ENCODE measurements at places on chromosomes 12 and 14. TPM values are rescaled to one million over a fixed set of nuclear protein-coding genes. Genes with fewer than 3 reads are reported as not detected.

GRCh38 chr14:69387311-69387710, 10.8 kb downstream of the ERH start:
- no peak for DNase-seq

DNA sequence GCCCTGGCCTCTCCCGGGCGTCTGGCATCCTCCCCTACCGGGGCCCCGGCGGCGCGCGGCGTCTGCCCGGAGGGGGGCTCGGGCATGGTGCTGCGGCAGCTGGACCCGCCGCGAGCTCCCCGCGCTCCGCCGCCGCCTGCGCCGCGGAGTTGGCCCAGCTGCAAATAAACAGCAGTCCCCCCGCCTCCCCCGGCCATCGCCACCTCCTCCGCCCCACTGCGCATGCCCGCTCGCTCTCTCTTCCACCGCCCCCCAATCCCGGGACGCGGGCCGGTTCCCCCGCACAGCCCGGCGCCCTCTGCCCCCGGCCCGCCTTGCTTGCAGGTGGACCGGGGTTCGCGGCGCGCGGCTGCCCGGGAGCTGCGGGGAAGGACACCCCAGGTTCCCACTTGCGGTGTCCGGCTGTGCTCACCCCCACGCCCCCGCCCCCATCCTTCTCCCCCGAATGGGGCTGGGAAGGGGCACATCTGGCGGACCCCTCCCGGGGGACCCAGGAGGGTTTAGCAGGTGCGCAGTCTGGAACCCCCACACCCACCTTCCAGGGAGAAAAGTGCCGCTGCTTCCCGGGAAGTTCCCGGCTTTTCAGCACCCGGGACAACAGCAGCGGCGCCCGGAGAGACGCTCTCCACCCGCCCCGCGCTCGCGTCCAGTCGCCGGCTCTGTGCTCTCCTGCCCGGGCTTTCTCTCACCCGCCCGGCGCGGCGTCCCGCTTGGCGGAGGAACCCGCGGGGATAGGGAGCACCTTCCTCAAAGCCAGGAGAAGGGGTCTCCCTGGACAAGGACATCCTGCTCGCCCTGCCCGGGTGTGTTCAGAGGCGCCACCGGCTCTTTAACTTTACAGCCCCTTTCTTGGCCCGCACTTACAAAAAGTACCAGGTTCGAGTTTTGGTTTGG, at the start of gene TMTC1:
TSS of gene TMTC1 (minus strand) at position 170 of the 894 bp plus-strand sequence. CDS start 191 bp downstream, outside the sequence.
- DNase-seq: no peak

DNA sequence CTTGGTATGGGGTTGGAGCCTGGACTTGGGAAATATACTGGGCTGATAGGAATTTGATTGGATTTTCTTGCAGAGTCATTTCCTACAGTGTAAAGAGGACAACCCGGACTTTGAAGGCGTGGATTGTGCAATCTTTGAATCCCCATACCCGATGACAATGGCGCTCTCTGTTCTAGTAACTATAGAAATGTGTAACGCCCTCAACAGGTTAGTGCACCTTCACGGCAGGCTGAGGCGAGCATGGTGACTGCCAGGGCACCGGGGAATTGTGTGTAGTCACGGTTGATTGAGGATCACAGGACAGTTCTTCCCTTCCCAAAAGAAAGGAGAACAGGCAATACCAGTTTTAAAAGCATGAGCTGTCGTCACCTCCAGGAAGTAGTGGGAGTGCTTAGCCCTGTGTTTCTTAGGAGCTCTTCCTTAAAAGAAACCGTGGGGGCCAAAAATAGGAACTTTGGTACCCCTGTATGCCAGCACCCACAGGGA, 58.3 kb downstream of the ANAPC7 start:
- DNase-seq: no peak

- DNase-seq: no peak
Measured at GRCh38 chr12:65838330-65838976, 14.2 kb downstream of the HMGA2 start.

DNA sequence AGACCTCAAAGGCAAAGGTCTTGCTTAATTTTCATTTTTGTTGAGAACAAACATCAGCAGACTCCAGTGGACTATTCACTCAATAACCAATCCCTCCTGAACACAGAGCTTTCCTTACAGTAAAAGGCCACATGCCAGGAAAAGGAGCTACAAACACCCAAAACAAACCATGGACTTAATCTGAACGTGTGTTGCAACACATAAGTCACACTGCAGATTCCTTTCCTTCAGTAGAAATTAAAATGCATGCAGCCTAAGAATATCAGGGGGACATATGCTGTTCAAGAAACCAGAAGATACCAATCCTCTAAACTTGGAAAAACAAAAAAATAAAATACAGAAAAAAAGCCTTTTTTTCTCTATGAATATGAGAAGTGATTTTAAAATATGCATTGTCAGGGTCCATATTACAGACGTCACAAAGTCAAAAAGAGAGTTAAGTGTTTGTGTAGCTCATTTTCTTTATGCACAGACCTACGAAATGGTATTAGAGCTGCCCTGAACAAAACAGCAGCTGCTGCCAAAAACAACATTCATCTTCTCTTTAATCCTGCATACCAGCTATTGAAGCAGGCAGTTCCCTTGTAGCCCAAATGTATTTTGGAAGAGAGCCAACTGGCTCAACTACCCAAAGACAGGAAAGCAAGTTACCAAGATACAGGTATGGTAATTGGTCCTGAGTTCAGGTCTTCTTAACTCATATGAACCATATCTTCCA, 26.2 kb downstream of the KITLG start:
- no peak for DNase-seq

GRCh38 chr14:65993103-65993502, 493.1 kb upstream of the CCDC196 start:
- DNase-seq: no peak

DNA sequence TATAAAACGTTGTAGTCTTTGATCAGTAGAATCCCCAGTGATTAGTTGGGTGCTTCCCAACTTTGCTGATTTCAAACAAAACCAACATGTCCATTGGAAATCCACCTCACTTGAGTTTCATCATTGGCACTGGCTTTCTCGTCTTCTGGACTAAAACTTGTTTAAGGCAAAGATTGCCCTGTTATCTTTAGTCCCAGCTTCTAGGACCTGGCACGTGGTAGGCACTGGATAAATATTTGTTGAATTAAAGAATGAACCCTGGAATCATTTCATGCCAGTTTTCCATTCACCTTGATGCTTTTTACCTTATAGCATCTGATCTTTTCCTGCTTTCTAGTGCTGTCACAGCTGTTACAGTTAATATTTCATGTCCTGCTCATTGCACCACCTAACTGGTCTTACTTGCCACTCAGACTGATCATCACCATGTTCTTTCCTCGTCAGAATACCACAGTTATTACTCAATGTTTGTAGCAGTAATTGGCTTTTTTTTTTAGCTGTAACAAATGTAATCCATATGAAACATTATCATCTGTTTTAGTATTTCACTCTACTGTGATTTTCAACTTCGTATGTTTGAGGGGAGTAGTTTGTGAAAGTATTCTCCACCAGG, 7.3 kb upstream of the C12orf50 start:
- no peak for DNase-seq

DNA sequence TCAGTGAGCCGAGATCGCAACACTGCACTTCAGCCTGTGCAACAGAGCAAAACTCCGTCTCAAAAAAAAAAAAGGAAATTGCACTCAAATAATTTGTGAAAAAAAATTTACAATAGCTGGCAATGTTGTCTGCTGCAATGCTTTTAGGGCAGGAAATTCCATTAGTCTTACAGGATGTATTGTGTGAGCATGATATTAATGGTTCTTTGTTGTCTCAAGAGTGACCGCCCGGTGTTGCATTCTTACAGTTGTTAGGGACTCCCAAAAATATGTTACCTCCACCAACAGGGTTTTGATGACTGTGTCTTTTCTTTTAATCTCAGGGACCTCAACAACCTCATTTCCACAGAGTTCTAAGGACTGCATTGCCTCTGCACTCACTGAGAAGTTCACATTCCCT, 44.8 kb downstream of the PZP start:
- DNase-seq: no peak

DNA sequence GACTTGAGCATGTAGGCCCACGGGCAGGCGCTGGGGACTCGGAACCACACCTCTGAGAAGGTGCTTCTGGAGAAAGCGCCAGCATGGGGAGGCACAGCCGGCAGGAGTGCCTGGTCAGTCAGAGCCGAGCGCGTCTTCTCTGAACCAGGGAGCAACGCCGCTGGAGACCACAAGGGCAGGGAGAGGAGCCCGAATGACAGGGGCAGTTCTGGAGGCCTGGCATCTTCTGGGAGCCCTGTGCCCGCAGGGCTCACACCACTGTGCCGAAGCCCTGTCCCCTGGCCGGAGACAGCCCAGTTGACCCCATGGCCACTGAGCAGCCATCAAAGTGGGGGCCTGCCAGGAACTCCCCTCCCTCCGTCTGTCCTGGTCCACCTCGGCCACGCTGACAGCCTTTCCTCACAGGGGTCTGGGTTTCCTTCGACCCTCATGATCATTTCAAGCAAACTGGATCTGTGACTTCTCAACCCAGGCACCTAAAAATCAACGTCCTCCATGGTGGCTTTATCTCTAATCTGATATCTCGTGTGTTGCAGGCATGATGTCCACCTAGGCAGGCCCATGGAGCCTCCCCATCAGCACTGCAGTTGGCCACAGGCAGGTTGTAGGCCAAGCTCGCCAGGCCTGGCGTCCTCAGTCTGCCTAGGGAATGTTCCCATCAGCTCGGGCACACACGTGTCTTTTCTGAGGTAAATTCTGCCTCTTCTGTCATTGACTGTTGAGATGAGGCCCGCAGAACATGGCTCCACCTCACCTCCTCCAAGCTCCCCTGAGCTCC, 299.3 kb upstream of the RTL1 start:
- DNase-seq: no peak

- DNase-seq: no peak
Measured at GRCh38 chr14:103221781-103222358, 98.6 kb downstream of the TNFAIP2 start.

- peak; percentile 72 for DNase-seq
Measured at GRCh38 chr12:68613209-68613904, 2.7 kb downstream of the RAP1B start.

GPR162 gene
- polyA plus RNA-seq: not detected

NFE2 gene
- 0.61 TPM for polyA plus RNA-seq

LRCOL1 gene
- polyA plus RNA-seq: not detected

ACVRL1 gene
- polyA plus RNA-seq: not detected

PSEN1 gene
- 23.7 TPM for polyA plus RNA-seq

SPTB gene
- not detected for polyA plus RNA-seq

B4GALNT1 gene
- not detected for polyA plus RNA-seq

ENDOU gene
- not detected for polyA plus RNA-seq

NR1H4 gene
- polyA plus RNA-seq: not detected

JPH4 gene
- not detected for polyA plus RNA-seq

FAM222A gene
- 0.08 TPM for polyA plus RNA-seq

PHC1 gene
- 23.6 TPM for polyA plus RNA-seq

CYP27B1 gene
- 0.20 TPM for polyA plus RNA-seq

KLRC4 gene
- polyA plus RNA-seq: not detected
